ENCODE measurements at places on chromosomes 2 and 18. TPM values are rescaled to one million over a fixed set of nuclear protein-coding genes. Genes with fewer than 3 reads are reported as not detected.

Gene MGAT4A
- total RNA-seq: 13.2 TPM

Gene SLC23A3
- 3.1 TPM for total RNA-seq

Gene CRYBA2
- total RNA-seq: not detected

Gene C1D
- total RNA-seq: 27.6 TPM

Gene AQP12B
- total RNA-seq: not detected

Gene EVX2
- not detected for total RNA-seq
